ENCODE measurements at places on chromosomes 1 and 21.

DNA sequence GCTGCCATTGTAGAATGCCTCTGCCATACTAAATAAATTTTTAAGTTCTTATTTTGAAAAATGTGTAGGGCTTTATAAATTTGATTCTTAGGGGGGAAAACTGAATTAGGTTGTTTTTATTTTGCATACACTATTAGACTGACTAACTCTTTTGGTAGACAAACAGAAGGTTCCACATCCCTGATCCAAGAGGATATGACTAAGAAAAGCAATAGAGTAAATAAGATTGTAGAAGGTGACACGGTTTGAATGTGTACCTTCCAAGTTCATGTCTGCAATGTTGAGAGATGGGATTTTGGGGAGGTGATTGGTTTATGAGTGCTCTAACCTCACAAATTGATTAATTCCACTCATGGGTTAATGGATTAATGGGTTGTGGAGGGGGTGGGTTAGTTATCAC lies 127.9 kb downstream of the GLUL start:
- DNase-seq, result no peak

DNA sequence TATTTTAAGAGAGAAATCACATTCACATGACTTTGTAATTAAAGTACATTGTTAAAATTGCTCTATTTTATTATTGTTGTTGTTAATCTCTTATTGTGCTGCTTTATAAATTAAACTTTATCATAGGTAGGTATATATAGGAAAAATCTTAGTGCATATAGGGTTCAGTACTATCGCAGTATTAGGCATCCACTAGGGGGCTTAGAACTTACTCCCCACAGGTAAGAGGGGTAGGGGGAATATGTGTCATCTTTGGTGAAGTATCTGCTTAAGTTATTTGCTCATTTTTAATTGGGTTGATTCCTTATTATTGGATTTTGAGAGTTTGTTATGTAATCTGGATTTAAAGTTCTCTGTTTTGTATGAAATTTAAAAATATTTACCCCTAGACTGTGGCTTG lies 385.2 kb downstream of the DUSP10 start:
- DNase-seq, result no peak

DNA sequence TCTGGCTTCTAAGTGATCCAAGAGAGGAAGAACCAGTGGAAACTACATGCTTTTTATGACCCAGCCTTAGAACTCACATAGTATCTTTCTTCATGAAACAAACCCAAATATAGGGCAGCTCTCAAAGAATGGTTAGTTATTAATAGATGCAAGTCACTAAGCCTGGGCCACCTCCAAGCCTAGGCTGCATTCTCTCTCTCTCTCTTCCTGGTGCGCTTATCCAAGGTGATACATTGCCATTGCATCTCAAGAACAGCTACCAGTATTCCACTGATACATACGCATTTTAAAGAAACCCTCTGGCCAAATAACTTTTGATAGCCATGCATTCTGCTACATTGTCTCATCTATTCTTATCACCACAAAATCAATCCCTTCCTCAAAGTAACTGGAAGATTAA lies 455.6 kb upstream of the ADGRL2 start:
- no peak for DNase-seq

GRCh38 chr1:41582004-41582325 lies 97.5 kb upstream of the EDN2 start:
- no peak for DNase-seq

DNA sequence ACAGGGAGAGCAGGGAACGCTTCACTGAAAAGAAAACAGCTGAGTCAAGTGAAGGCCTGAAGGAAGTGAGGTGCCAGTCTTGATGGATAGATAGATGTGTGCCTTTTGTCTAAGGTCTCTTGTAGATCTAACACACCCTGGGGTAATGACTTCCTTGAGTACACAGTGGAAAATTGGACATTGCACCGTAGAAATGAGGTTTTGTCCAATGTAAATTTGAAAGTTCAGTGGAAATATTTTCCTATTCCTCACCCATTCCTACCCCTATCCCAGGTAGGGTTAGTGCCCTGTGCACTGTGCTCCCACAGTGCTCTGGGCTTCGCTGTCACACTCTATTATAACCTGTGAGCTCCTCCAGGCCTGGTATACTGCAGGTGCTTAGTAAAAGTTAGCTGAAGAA lies 24.3 kb downstream of the ZMYND12 start:
- DNase-seq, result no peak

GRCh38 chr21:45992301-45993209 lies 11.0 kb downstream of the COL6A1 start:
- DNase-seq, result peak; percentile 18

GRCh38 chr1:176604461-176604860 lies 141.5 kb downstream of the PAPPA2 start:
- DNase-seq, result no peak

GRCh38 chr1:243496187-243496646 lies 240.4 kb downstream of the SDCCAG8 start:
- DNase-seq, result no peak

DNA sequence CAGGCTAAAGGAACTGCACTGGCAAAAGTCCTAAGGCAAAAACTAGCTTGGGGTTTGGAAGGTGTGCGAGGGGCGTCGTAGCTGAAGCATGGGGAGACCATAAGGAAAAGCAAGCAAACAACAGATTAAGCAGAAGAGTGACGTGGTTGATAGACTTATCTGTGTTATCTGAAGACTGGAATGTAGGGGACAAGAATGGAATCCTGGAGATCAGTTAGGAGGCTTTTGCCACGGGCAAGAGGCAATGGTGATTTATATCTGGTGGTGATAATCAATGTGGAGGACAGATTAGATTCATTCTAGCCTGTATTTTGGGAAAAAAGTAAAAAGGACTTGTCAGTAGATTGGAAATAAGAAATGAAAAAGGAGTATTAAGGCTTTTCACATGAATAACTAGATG lies 97.4 kb downstream of the ITSN1 start:
- no peak for DNase-seq

- DNase-seq, result no peak
Observed at GRCh38 chr1:84737590-84737989, 47.3 kb upstream of the SSX2IP start.

GRCh38 chr1:818618-819291 lies 105.0 kb upstream of the SAMD11 start:
- DNase-seq, result no peak

DNA sequence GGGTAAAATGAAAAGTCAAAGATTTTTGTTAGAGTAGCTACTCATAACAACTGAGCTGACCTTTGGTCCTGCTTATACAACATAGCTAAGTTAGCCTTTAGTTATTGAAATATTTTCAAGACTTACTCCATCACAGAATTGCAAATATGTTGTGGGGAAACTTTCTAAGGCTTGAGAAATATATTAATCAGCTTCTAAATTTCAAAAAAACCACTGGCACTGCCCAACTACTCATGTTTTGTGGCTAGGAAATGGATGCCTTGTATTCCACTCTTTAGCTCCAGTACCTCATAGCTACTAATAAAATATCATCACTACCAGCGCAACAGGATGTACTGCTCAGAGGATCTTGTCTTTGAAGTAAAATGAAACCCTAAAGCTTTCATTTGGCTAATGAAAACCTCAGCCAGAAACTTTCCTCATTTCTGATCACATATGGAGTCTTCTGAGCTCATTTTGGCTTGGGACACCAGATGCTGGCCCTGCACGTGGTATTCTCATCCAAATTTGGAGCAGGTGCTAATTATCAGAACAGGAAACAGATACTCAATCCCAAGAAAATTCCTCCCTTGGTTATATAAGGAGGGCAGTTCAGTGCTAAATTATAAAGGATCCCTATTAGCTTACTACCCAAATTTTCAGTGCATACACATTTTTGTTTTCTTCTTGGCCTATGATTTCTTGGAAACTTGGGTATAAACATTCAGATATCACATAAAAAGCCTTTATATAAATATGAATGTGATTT lies 690.7 kb downstream of the ADGRL2 start:
- DNase-seq, result no peak

GRCh38 chr1:236773919-236774318 lies 21.2 kb upstream of the MTR start:
- no peak for DNase-seq

DNA sequence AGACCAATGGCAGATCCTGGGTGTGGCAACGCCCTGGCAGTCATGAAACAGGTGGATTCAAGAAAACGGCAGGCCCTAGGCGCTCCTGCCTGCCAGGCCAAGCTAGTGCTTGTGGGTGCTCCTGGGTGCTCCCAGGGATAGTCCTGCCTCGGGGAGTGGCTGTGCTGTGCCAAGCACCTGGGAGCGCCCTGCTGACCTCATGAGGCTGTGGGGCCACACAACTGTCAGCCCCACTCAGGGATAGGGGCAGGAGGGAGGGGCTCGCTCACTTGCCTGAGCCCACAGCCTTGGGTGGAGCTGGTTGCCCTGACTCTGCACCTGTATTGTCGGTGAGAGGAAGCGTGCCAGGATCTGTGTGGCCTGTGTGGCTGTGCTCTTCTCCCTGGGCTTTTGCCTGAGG lies 9.4 kb downstream of the SNAP47 start:
- DNase-seq, result no peak

GRCh38 chr1:65259816-65260215 lies 49.5 kb upstream of the DNAJC6 start:
- DNase-seq, result no peak

GRCh38 chr1:178540204-178540603 lies 27.3 kb downstream of the TEX35 start:
- no peak for DNase-seq

DNA sequence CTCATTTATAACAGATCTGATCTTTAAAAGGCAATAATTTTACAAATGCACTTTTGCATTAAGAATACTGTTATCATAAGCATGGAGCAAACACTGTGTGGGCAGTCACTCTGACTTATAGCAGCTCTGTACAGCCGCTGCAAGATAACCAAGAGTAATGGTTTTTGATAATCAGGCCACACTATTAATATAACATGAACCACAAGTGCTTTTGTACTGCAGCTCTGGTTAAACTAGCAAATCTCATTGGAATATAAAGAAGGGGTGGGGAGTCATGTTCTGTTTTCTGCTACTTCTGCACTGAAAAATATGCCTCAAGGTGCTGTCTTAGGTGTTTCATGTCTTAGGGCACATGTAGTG lies 357.4 kb downstream of the LMO4 start:
- DNase-seq, result no peak

- DNase-seq, result peak; percentile 84
Observed at GRCh38 chr1:6245869-6246496, 2.0 kb downstream of the HES3 start.

- DNase-seq, result peak; percentile 39
Observed at GRCh38 chr1:36257375-36257767, 33.1 kb downstream of the THRAP3 start.

DNA sequence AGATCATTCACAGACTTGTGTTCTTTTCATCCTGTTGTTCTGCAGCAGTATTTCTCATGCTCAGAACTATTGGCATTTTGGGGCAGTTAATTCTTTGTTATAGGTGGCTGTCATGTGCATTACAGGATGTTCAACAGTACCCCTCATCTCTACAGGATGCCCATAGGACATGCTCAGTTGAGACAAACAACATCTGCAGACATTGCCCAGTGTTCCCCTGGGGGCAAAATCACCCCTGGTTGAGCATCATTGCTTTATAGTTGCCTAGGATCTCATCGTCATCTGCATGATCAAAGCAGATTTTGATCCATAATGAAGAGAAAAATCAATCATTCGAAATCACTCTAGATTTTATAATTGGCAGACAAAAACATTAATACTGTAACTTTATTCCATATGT lies 222.5 kb upstream of the CACYBP start:
- DNase-seq, result no peak

DNA sequence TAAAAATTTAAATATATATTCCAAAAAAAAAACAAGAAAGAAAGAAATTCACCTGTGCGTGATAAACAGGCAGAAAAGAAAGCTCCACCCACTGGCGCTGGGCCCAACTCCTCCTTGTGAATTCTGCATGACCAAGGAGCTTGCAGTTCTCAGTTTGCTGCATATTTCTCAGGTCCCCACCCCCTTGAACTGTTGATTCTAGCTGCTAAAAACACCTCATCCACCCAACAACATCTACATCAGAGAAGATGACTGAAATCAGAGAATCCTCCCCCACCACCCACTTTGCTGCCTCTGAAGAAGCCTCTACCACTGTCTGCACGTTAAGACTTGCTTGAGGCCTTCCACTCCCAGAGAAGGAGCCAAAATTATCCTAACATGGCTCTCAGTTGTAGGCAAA lies 104.8 kb downstream of the RGS2 start:
- no peak for DNase-seq

DNA sequence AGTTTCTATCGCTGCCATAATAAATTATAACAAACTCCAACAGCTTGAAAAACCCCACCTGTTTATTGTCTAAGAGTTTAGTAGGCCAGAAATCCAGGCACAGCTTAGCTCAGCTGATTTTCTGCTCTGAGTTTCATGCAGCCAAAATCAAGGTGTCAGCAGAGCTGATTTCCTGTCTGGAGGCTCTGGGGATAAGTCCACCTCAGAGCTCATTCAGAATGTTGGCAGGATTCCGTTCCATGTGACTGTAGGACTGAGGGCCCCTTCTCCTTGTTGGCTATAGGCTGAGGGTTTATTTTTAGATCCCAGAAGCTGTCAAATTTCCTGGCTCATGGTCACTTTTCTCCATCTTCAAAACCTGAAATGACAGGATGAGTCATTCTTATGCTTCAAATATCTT lies 91.6 kb upstream of the CHODL start:
- no peak for DNase-seq

DNA sequence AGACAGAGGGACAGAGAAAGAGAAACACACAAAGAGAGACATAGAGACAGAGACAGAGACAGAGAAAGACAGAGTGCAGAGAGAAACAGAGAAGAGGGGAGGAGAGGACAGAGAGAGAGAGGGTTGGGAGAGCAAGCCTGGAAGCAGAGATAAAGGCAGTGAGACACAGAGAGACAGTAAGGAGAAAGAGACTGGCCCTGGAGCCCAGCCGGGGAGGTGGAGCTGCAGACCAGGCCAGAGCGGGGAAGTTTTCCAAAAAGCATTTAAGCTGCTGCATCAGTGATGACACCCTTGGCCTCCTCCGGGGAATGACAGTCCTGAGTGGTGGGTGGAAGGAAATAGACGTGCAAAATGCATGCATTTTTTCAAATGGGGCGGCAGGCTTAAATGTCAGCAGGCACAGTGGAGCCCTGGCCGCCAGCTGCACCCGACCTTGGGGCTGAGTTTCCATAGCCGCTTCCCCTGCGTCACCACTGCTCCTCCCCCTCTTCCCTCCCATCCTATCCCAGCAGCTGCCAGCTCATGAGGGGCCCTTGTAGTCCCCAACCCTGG lies 95.4 kb upstream of the KLHDC7A start:
- DNase-seq, result no peak

GRCh38 chr1:235820061-235820460 lies 46.6 kb downstream of the LYST start:
- DNase-seq, result no peak
